ENCODE measurements at places on chromosomes 16 and 17.

- no peak for DNase-seq
Observed at GRCh38 chr16:83888672-83889044, 10.3 kb upstream of the MLYCD start.

GRCh38 chr17:29567554-29568330 is 759 bp upstream of the TP53I13 start:
- DNase-seq = peak; percentile 83

GRCh38 chr17:49334744-49335512 is 27.1 kb downstream of the ZNF652 start:
- DNase-seq = no peak

DNA sequence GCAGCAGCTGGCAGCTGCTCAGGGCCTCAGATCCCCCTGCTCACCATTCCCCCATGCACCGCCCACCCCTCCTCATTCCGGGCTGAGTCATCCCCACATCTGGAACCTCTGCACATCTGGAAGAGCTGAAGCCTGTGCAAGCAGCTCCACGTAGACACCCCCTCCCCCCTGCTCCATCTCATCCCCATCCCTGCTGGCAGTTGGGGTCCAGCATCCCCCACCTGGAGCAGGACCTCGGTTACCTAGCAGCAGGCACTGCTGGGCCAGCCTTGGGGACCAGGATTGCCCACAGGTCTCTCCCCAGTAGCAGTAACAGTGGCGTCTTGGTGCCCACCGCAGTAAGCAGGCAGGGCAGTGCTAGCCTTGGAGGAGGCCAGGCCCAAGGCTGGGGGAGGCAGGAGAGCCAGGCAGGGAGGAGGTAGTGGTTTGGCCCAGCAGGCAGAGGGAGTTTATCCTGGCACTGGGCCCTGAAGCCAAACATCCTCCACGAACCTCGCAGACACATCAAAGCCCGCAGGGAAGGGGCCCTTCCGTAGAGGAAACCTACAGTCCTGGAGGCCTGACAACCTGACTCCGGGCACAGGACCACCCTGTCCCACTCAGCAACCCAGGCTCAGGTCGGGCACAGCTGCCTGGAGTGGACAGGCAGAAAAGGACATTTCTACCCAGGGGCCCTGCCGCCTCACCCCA is 7.7 kb upstream of the TMEM92 start:
- DNase-seq = peak; percentile 83

DNA sequence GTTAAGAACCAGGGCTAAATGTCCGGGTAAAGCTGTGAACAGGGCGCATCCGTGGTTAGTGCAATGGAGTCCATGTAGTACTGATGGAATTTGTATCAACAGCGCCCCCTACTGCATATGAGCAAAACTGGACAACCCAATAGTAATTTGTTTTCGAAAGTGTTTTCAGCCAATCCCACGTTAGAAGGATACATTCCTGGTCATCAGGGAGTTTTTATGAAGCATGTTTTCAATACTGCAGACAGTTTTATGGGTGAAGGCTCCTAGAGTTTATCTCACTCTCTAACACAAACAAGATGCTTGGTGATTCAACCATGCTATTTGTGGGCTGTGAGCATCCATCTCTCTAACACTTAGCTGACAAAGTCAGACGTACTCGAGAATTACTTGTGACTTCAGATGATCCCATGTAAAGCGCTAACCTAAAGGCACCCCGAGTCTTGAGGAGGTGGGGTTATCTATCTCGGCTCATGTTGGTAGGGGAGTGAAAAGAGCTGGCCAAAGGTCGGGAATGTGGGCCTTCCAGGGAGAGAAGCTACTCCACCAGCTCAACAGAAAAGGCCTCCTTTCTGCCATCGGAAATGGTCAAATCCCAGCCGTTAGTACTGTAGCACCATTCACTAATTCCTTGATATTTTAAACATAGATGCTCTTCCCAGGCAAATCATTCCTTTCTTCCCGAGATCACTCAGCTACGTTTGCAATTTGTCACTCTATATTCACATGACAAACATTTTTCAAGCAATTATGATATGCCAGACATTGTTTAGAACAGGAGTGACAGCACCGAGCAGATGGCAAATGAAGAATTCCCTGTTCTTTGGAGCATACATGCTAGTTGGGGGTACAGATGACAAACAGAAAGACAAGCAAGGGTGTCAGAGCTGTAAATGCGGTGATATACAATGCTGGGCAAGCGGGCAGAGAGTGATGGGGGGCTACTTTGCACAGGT is 46.9 kb upstream of the HNF1B start:
- DNase-seq = peak; percentile 71

GRCh38 chr17:76546556-76547182 is 6.8 kb downstream of the PRCD start:
- no peak for DNase-seq
